EH (cell line): ENCODE measurements at places on chromosomes 7 and 10.

DNA sequence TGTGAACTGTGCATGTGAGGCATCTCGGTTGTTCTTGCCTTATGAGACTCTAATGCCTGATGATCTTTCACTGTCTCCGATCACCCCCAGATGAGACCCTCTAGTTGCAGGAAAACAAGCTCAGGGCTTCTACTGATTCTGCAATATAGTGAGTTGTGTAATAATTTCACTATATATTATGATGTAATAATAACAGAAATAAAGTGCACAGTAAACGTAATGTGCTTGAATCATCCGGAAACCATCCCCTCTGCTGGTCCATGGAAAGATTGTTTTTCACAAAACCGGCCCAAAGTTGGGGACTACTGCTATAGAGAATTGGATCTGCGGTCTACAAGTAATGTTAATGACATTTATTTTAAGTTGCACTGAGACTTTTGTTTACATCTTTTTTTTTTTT is 126.7 kb downstream of the TPST1 start:
- no peak for DNase-seq

DNA sequence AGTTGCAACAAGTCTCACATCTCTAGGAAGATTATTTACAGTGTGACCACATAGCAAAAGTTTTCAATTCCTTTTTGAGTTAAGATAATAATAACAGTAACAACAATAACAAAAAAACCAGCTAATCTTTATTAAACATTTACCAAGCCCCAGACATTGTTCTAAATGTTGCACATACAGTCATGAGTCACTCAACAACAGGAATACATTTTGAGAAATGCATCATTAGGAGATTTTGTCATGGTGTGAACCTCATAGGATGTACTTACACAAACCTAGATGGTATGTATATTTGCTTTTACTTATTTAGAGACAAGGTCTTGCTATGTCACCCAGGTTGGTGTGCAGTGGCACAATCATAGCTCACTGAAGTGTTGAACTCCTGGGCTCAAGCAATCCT is 52.0 kb downstream of the SPAM1 start:
- no peak for DNase-seq

DNA sequence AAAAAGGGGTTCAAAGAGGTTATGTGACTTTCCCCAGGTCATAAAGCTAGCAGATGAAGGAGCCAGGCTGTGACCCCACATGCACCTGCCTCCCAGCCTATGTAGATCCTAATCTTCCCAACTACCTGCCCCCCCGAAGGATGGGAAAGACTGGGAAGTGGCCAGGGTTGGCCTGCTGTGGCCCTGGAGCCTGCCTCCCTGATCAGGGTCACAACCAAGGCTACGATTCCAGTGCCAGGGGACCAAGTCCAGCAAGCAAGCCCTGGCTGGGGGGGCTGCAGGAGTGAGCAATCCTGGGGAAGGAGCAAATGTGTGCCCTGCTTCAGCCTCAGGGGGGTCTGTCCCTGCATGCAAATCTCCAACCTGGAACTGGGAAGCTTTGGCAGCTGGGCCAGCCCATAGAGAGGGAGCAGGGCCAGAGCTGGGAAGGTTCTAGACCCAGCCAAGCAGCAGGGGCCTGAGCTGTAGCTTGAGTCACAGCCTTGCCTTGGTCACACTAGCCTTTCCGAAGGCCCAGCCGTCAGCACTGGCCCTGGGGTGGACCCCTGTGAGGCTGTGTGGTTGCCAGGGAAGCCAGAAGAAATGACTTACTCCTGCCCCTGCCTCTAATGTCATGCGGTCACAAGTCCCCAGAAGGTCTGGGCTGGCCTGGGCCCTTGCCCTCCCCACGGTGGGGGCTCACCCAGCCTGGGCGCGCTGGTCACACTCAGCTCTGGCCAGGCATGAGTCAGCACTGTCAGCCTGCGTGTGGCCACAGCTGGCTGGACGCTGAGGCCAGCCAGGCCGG is 96.4 kb upstream of the ZMIZ1 start:
- DNase-seq, result peak; percentile 91

DNA sequence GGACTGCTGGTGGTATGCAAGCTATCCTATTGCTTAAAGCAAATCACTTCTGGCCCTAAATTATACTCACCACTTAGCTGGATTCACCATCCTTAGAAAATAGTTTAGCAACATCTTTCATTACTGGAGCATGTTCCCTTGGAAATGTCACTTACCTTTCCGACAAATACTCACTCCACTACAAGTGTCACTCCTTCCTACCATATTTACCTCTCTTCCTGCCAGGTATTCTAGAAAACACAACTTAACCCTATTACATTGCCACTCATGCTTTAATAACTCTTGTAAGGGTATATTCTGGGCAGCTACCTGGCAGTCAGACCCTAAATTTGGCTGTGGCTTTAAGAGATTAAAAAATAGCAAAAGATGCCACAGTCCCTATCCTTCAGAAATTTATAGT is 37.5 kb upstream of the CTNNA3 start:
- DNase-seq, result no peak

GRCh38 chr10:103676058-103676785 is 179.2 kb downstream of the SH3PXD2A start:
- peak; percentile 75 for DNase-seq

DNA sequence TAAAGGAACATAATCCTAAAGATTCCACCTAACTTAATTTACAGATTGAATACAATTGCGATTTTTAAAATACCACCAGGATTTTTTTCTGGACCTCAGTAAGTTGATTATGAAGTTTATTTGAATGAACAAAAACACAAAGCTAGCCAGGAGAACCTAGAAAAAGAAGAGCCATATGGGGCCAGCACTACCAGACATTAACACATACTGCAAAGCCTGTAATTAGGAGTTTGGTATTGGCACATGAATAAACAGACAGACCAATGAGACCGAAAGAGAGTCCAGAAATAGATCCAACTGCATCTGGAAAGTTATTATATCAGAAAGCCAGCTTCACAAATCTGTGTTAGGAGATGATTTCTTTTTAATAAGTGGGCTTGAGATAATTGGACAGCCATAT is 105.5 kb upstream of the CHST15 start:
- DNase-seq, result no peak

DNA sequence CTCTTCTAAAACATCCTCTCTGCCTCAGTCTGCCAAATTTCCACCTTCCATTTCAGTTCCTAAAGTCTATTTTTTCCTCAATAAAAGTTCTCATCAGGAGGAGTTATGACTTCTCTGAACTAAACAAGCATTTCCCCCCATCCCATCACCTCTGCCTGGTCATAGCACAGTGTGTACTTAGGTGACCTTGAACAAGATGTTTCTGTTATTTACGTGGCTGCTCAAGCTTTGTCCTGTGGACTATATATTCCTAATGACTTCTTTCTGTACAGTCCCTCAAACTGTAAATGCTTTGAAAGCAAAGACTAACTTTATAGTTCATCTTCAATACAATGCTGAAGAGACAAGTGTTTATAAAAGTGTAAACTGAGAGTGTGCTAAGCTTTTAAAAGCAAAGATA is 166.9 kb downstream of the CPEB3 start:
- no peak for DNase-seq

GRCh38 chr7:151206914-151207313 is 3.4 kb downstream of the H2BK1 start:
- no peak for DNase-seq

DNA sequence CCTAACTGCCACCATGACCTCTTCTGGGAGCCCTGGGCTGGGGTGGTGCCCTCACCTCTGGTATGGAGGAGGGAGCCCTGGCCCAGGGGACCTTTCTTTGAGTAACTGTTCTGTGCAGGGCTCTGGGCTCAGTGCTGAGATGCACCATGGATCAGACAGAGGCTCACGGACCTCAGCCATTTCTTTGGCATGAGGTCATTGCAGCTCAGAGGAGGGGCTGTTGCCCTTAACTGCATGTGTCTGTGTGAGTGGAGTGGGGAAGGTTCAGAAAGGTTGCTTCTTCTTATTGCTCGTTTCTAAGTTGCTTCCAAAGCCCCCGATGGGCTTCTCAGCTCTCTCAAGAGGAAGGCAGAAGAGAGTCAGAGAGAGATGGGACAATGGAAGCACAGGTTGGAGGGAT is 233.9 kb downstream of the RPS24 start:
- peak; percentile 78 for DNase-seq
